ENCODE measurements at places on chromosomes 2 and 18.

DNA sequence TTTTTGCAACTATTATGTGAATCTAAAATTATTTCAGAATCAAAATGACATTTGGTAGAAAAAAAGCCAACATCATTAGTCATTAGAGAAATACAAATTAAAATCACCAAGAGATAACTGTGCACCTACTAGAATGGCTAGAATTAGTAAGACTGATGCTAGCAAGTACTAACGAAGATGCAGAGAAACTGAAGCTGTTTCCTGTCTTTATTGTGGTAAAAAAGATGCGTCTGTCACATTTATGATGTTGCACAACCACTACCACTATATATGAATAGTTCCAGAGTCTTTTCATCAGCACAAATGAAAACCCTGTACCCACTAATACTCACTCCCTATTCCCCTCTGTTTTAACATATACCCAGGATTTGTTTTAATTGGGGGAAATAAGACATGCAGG is 16.7 kb upstream of the TWIST2 start:
- no peak for DNase-seq

GRCh38 chr2:72204156-72204785 is 56.6 kb upstream of the CYP26B1 start:
- DNase-seq: no peak

- peak; percentile 39 for DNase-seq
Observed at GRCh38 chr2:224934526-224935188, 107.6 kb downstream of the DOCK10 start.

- no peak for DNase-seq
Observed at GRCh38 chr2:136381722-136382633, 264.0 kb upstream of the CXCR4 start.

DNA sequence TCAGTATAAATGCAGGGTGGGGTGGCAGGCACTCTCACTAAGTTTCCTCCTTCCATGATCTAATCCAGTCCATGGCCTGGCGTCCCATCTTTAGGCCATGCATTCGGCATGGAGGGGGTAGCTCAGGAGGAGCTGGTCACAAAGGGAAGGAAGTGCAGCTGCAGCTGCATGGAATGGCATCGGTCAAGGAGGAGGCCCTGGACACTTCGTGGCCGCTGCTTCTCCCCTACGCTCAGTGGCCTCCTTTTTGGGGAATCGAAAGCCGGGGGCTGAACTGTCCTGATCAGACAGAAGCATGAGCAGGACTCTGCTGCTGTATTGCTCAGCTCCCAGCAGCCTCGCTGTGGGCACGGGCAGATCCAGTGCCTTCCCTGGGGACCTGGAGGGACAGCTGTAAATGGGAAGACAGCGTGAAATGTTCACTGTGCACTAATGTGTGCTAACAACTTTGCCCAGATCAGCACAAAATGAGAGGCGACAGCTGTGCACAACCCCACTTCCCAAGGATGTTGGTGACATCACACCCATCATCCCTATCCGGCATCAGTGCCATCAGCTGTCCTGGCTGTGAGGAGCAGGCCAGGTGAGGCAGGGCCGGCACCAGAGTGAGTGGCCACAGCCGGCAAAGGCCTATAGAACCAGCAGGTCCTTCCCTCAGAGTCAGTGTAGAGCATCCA is 520.1 kb upstream of the RAB6C start:
- DNase-seq: no peak

GRCh38 chr18:22253676-22254075 is 84.3 kb downstream of the GATA6 start:
- DNase-seq: no peak

- peak; percentile 88 for DNase-seq
Observed at GRCh38 chr2:27380626-27381545, at the start of gene ZNF513. ZNF513 (minus strand) TSS chr2:27380734; CDS start chr2:27380526, 208 bp downstream.

DNA sequence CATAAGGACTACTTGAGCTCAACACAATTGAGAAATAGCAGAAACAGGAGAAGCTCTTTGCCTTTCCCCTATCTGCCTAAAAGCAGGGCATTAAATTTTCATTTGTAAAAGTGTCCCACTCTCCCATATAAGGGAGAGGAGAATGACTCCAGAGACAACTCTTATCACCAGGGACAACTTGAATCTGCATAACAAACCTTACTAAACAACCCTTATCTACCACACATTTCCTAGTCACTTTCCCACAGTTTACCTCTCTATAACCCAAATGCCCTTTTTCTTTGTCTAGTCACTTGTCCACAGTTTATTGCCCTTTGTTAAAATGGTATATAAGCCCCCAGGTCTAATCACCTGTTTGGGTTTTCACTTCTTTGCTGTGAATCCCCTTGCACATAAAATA is 37.5 kb upstream of the PPM1B start:
- no peak for DNase-seq

- DNase-seq: no peak
Observed at GRCh38 chr18:69958422-69958821, 10.7 kb upstream of the CD226 start.

- no peak for DNase-seq
Observed at GRCh38 chr2:309954-310510, 22.1 kb upstream of the ALKAL2 start.

GRCh38 chr2:46163098-46163430 is 134.1 kb upstream of the EPAS1 start:
- no peak for DNase-seq

DNA sequence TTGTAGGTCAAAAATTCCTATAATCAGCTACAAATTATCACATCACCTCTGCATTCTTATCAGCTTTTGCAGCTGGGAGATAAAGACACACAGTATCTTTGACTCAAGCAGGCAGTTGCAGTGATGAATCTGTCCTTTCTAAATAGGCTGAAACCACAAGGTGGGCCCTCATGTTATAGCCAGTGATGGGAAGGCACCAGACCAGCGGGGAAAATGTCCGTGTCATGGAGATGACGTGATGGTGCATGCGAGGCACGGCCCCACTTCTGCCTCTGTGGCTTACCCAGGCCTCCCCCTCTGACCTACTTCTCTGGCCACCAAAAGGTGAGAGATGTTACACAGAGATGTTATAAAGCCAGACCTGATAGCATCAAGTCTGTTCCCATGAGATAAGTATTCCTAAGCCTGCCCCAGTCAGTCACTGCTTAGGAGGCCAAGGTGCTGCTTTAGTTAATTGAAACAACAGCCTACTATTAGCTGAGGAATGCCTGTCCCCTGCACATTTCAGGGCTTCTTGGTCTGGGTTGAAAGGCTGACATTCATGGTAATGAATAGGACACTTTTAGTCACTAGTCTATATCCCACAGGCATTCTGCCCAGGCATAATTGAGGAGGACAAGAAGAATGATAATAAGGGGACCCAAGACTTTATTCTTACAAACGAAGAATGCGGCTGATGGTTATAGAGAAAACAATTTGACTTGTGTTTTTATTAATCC is 327.9 kb downstream of the LPIN1 start:
- no peak for DNase-seq

DNA sequence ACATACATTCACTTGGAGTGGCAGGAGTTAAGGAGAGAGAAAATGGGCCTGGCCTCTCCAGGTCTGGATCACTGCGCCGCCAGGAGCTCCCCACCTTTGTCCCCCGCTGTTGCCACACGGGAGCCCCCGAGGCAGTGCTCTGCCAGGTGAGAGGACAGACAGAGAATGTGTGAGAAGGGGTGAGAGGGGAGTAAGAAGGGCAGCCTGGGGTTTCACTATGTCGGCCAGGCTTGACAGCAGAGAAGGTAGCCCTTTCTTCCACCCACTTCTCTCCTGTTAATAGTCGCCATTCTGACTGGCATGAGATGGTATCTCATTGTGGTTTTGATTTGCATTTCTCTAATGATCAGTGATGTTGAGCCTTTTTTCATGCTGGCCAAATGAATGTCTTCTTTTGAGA is 26.2 kb upstream of the ARHGEF4 start:
- DNase-seq: no peak

- no peak for DNase-seq
Observed at GRCh38 chr2:37418956-37419355, 74.5 kb downstream of the QPCT start.

DNA sequence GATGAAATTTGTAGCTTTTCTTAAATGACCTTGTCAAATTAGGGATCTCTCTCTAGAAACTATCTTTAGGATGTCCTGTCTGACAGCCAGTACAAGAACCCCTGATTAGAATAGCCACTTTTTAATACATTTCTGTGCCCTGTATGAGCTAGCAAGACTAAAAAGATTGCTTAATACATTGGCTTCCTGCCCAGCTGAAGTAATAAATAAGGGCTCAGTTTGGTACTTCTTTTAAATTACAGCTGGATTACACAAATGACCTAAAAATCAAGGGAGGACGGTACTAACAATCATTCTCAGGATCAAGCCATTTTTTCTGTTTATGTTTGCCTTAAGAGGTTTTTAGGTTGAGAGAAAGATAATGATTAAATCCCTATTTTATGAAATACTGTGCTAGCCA is 11.6 kb upstream of the OLA1 start:
- DNase-seq: no peak

DNA sequence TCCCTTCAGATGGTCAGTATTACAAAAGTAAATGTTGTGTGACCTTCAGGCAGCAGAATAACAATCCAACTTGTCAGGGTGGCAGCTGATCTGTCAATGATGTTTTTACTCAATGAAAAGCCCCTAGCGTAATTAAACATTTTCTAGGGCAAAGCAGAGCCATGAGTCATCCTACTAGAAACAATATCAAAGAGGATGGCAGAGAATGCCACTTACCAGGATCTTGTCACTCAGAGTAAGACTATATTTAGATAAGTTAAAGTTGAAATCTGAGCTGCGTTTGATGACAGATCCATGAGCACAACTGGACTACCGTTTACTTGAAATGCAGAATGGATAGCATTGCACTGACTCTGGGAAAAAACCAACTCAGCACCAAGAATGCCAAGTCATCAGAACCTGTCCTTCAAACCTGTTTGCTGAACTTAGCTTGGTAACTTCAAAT is 612.6 kb upstream of the ACVR2A start:
- DNase-seq: no peak

DNA sequence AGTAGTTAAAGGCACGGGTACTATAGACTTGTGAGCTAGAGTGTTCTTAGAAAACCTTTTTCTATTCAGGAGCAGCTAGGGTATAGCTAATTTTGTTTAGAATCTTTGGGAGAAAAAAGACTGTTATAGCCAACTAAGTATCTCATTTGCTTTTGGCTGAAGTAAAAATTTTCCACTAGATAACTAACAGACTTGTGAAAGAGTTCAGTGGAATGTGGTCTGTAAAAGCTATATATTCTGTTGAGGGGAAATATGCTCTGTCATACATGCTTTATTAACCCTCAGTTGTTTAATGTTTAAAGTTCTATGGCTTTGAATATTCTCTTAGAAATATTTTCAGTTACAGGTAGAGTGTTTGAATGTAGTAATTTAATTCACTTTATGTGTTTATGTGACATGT is 49.7 kb downstream of the RIF1 start:
- no peak for DNase-seq

GRCh38 chr2:118014492-118014824 is 588 bp upstream of the CCDC93 start:
- DNase-seq: no peak

GRCh38 chr18:31343454-31343853 is 25.5 kb downstream of the DSG1 start:
- DNase-seq: no peak

GRCh38 chr2:85865539-85866164 is 23.1 kb downstream of the ST3GAL5 start:
- DNase-seq: no peak

DNA sequence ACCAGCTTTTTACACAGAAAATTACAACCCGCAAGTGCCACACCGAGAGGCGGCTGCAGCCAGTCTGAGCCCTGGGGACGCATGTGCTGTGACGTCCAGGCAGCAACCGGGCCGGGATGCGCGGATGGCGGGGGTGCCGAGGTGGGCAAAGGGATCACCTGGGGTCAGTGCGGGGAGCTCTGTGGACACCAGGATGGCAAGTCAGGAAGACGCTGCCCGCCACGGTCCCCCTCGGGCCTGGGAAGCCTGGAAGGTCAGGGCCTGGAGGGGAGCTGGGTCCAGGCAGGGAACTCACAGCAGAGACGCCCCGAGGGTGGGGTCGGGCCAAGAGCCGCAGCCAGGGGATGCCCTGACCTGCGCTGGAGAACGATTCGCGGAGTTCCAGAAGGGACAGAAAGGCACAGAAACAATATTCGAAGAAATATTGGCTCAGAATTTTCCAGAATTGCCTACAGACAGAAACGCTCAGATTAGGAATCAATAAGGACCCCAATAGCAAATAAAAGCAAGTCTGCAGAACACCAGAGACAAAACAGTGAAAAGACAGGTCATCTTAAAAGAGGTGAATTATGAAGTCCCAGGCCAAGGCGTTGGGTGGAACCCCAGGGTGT is 11.7 kb upstream of the KIF1A start:
- DNase-seq: no peak

GRCh38 chr2:32442020-32442467 is 85.2 kb downstream of the BIRC6 start:
- no peak for DNase-seq

DNA sequence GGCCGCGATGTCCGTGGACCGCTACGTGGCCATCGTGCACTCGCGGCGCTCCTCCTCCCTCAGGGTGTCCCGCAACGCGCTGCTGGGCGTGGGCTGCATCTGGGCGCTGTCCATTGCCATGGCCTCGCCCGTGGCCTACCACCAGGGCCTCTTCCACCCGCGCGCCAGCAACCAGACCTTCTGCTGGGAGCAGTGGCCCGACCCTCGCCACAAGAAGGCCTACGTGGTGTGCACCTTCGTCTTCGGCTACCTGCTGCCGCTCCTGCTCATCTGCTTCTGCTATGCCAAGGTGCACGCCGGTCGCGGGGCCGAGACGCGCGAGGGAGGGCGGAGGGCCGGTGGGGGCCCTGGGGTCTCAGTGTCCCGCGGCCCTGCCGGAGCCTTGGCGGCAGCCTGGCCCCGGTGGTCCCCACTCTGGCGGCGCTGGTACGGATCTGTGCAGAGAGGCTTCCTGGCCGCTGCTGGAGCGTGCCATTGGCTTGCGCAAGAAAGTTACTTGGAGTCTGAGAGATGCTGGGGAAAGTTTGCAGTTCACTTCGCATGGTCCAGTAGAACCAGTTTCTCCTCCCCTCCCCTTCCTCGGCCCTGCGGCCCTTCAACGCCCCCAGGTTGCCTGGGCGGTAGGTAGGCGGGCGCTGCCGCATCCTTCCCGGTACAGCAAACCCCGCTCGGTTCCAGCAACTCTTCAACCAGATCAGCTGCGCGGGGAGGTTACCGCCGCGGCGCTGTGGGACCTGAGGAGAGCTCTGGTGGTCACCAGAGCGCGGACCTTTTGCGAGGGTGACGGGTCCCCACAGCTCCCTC is 1.5 kb downstream of the GALR1 start:
- no peak for DNase-seq

Measured in NCI-H446 (cell line).